AG09309 (cell line): ENCODE measurements at places on chromosomes 16 and 17.

DNA sequence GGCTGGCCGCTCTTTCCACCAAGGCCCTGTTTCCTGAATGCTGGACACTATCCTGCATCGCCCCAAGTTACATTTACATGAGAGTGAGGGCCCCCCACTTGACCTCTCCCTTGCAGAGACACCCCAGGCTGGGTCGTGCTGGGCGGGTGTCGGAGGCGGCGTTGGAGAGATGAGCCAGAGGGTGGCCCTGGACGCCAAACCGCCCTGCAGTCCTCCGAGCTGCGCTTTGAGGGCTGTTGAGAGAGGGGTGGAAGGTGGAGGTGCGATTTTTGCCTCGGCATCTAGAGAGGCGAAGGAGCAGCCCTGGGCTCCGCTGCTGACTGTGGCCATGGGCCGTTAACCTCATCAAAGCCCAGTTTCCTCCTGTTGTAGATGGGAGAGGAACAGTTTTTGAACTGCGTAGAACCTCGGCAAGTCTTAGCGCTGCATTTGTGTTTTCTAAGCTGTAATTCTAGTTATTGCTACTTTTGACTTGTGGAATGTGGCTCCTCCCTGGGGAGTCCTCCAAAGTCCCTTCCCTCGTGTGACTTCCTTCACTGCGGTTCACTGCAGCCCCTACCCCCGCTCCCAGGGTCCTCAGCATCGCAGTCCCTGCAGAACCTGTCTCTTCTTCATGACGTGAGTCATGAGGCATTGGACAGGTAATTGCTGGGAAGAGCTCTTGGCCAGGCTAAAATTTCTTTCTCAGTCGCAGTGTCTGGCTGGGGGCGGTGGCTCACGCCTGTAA lies 986 bp upstream of the ELOB start:
- DNase-seq: no peak

- no peak for DNase-seq
Measured at GRCh38 chr16:89195521-89196171, 4.7 kb downstream of the SLC22A31 start.

DNA sequence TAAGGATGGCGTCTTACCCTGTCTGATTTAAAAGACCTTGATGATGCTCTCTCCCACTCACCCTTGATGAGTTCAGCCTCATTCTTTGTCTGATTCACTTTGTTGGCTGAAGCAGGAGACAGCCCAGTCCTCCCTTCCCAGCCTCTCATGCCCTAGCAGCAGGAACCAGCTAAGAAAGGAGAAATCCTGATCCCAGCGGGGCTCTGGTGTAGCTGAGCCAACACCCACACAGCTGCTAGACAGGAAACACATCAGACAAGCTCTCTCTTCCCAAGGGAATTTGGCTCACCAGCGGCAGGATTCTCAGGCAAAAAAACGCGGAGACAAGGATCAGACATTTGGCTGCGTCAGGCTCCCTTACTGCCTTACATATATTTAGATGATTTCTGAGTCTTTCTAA lies 211.5 kb downstream of the CDH11 start:
- DNase-seq: peak; percentile 45

GRCh38 chr17:79002796-79003593 lies 6.6 kb downstream of the CANT1 start:
- no peak for DNase-seq

- DNase-seq: no peak
Measured at GRCh38 chr17:54950116-54950515, 18.3 kb downstream of the COX11 start.

DNA sequence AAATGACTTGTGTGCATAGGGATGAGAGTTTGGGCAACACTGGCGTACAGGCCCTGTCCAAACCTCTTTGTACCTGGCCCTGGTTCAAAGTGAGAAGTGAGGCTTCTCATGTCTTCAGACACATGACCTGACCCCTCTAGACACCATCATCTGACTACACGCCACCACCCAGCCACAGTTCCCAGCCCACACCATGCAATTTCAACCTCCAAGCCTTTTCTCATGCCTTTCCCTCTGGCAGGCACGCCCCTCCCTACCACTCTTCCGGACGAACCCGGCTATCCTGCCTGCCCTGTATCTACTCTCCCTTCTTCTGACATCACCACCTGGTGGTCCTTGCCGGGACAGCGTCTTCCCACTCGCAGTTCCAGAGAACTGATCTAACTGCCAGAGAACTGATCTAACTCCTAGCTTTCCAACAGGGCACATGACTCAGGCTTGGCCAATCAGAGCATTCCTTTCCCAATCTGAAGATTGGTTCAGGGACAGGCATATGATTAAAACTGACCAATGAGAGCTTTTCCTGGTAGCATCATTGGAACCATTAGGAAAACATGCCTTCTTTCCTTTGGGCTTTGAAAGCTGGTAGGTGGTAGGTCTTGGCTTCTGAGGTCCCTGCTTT lies 27.1 kb upstream of the IL21R start:
- no peak for DNase-seq

DNA sequence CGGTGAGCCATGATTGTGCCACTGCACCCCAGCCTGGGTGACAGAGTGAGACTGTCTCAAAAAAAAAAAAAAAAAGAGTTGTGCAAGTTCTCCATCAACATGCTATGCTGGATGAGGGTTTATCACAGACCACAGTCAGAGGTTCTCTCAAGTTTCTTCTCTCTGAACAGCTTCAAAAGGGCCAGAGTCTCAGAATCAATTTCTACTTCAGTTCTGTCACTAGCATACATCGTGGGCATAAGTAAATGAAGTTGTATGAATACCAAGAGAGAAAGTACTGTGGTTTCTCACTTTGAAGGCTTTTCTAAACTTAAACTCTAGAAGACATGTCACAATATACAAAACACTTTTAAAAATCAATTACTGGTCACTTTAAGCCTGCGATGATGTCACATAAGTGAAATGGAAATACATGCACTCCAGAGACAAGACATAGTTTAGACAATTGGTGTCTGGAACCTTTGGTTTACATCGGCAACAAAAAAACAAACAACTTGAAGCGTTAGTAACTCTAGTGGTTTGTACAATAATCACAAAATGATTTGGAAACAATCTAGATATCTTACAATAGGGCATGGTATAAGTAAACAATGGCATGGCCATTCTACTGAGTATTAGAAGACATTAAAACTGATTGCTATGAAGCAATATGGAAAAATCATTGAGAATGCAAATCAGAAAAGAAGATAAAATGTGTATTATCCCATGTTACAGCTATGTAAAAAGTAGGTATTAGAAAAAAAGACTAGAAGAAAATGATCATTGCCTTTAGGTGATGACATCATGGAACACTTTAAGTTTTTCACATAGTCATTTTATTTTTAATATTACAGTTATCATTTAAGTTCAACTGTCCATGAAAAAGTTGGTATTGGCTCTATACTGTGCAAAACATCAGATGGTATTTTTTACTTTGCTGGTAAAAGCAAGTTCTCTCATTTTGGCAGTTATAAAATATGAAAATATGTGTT lies 232.3 kb downstream of the ZFHX3 start:
- DNase-seq: no peak

- DNase-seq: no peak
Measured at GRCh38 chr17:2251098-2251497, 52.5 kb downstream of the SMG6 start.

GRCh38 chr17:45740553-45741330 lies 43.4 kb upstream of the CRHR1 start:
- DNase-seq: no peak

GRCh38 chr17:43787728-43788127 lies 7.5 kb downstream of the CFAP97D1 start:
- DNase-seq: no peak

DNA sequence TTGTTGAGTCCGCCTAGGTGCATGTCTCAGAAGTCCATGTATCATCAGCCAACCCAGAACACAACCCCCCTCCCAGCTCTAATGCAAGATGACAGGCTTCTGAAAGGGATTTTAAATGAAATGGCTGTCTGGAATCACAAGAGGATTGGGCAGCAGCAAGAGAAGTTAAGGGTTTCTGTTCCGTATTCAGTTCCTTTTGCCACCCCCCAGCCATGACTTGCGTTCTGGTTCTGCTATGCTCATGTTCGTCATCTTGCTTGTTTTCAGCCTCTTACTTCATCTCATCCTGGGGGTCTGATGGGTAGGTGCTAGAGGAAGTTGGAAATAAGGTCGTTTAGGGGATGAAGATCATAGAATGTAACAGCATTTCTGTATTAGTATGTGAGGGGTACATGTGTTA lies 12.0 kb downstream of the MINK1 start:
- no peak for DNase-seq

DNA sequence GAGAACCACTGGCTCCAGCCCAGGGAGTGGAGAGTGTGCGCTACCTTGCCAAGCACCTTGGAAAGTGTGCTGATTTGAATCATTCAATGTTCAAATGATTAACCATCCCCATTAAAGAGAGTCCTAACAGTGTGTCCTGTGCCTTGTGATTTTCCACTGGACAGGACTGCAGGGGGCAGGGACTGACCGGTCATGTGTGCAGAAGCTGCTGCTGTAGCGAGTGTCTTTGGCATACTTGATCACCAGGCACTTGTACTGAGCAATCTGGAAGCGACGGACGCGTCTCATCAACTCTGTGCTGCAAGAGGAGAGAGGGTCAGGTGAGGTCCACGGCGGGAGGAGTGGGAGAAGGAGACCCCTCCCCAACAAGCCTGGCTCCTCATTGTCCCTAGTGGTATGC lies 2.0 kb downstream of the TK1 start:
- no peak for DNase-seq

DNA sequence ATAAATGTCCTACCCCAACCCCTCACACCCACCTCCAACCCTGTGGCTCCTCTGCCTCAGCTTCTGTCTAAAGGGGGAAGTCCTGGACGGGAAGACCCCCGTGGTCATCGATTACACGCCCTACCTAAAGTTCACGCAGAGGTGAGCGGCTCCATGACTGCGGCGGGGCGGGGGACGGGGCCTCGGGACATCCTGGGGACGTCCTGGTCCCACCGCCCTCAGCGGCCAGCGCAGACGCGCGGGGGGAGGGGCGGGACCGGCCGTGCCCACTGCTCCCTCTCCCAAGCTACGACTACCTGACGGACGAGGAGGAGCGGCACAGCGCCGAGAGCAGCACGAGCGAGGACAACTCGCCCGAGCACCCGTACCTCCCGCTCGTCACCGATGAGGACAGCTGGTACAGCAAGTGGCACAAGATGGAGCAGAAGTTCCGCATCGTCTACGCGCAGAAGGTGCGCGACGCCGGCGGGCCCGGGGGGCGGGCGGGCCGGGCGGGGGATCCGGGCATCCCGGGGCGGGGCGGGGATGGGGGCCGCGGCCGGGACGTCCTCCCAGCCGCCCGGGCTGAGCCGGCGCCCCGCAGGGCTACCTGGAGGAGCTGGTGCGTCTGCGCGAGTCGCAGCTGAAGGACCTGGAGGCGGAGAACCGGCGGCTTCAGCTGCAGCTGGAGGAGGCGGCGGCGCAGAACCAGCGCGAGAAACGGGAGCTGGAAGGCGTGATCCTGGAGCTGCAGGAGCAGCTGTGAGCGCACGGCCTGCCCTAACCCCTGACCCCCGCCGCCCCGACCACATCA lies 6.7 kb downstream of the RUNDC3A start:
- no peak for DNase-seq

DNA sequence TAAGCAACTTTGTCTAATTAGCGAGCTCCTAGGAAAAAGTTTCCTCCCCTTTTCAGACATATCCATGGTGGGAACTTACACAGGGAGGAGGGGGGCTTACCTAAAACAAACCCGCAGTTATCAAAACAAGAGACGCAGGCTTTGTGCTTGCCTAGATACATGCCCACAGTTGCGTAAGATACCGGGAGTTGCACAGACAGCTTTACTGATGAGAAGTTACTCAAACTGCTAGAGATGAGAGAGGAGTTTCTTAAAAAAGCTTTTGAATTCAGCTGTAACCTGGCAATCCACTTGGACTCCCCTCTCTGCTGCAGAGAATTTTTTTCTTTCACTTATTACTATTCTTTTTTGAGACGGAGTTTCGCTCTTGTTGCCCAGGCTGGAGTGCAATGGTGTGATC lies 6.8 kb upstream of the ZP2 start:
- DNase-seq: no peak

DNA sequence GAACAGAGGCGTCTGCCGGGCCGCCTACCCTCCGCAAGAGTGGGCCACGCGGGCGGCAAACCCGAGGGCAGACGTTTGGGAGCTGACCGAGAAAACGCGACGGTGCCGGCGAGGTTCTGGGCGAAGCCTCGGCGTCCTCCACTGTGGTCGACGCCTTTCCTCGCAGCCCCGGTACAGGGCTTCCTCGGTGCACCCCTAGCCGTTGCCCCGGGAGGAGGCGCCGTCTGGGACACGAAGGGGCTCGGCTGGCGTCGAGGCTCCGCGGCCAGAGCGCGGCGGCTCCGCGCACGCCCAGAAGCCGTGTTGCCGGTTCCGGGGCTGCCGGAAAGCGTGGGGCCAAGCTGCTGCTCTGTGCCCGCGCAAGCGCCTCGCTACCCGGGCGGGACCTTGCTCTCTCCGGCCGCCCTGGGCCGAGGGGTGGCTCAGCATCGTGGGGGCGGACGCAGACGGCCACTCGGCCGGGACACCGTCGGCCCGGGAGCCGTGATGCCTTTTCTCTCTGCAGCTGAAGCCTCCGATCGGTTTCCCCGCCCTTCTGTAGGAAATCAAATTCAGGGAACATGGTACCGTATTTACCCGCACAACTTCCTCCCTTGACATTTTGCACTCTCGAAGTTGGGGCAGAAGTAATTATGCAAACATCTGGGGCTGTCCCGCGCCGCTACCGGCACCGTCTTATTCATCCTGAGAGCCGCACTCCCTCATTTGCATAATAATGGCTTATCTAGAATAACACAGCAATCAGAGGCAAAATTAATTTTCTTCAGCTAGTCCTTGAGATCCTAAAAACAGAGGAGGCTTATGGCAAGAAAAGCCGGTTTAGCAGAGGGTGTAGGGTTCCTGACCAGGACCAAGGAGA lies 7.3 kb upstream of the CBX8 start:
- no peak for DNase-seq

DNA sequence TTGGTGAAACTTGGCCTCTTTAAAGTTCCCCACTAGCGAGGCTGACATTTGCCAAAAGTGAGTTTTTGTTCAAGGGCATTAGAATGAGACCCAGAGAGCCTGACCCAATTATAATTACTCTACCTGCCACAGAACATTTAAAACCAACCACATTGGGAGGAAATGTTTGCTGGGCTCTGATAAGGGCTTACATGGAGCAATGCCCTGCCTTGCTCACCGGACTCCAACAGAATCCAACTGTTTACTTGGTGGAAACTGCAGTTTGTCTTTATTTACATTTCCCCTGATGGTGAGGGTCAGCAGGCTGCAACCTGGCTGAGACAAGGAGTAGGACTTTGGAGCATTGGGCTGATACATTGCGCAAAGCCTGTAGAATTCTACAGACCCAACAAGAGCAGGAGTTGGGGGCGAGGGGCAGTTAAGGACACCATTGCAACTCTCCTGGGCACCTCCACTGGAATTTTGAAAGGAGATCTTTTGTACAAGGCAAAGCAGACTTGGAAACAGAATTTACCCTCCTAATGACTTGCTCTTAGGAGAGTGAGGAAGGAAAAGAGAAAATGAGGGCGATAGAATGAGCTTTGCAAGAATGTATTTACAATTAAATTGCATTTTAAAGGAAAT lies 368.6 kb downstream of the SHISA9 start:
- DNase-seq: no peak

DNA sequence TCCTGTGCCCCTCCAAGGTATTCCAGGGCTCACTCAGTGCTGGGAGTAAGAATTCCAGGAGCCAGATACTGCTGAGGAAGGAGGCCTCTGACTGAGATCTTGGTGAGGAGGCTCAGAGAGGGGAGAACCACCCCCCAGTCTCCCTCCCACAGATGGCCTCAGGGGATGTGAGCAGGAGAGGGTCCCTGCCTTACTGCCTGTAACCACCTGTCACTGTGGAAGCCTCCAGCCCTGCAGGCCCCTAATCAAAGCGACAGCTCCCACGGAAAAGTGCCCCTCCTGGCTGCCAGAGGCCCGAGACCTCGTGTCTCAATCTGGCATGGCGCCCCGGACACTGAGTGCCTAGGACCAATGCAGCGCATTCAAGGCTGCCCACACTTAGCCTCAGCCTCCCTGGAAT lies 7.7 kb upstream of the C17orf113 start:
- DNase-seq: no peak
